Airway epithelial cell (primary cell): ENCODE measurements at places on chromosomes 4 and X. TPM values are rescaled to one million over a fixed set of nuclear protein-coding genes. Genes with fewer than 3 reads are reported as not detected.

The UGT8 gene
- 1.2 and 2.2 TPM in 2 replicates for total RNA-seq

The CSAG1 gene
- total RNA-seq, result not detected in 2 replicates

The HERC5 gene
- total RNA-seq, result 0.28 TPM in 1 of 2 replicates, not detected in the other

The UGT2B17 gene
- total RNA-seq, result not detected in 2 replicates

The FGFR3 gene
- total RNA-seq, result 120 TPM in 2 replicates

The SHROOM2 gene
- total RNA-seq, result 7.9 and 13.0 TPM in 2 replicates

The TEX11 gene
- not detected in 2 replicates for total RNA-seq

The PDCL2 gene
- total RNA-seq, result not detected in 2 replicates

The CDK16 gene
- 137 and 190 TPM in 2 replicates for total RNA-seq

The PABPC5 gene
- 0.07 TPM in 1 of 2 replicates, not detected in the other for total RNA-seq

The ANKRD37 gene
- 7.1 and 9.9 TPM in 2 replicates for total RNA-seq

The RASSF6 gene
- 5.4 and 6.4 TPM in 2 replicates for total RNA-seq

The SOWAHB gene
- total RNA-seq, result 17.3 and 21.4 TPM in 2 replicates

The HPF1 gene
- 16.4 and 31.1 TPM in 2 replicates for total RNA-seq
